A549 treated with CpdA at 1 μM for 4 hours (cell line): ENCODE measurements at places on chromosomes 7 and 10. TPM values are rescaled to one million over a fixed set of nuclear protein-coding genes. Genes with fewer than 3 reads are reported as not detected.

Gene MMD2
- not detected in 5 replicates for total RNA-seq

Gene GNG11
- total RNA-seq, result 32.3 to 35.6 TPM (median 33.9 TPM) in 5 replicates

Gene LIPJ
- not detected in 5 replicates for total RNA-seq

Gene ASB4
- 0.10 to 0.44 TPM (median 0.23 TPM) in 5 replicates for total RNA-seq

Gene WDFY4
- total RNA-seq, result under 0.01 TPM in 1 of 5 replicates, not detected in the others

Gene ADCY1
- 2.0 to 2.7 TPM (median 2.2 TPM) in 5 replicates for total RNA-seq

Gene CYP2C19
- 0.02 TPM in 1 of 5 replicates, not detected in the others for total RNA-seq

Gene KLF14
- 0.03 to 0.06 TPM (median 0.05 TPM) in 3 of 5 replicates, not detected in the others for total RNA-seq
